ENCODE measurements at places on chromosomes 7 and 10.

DNA sequence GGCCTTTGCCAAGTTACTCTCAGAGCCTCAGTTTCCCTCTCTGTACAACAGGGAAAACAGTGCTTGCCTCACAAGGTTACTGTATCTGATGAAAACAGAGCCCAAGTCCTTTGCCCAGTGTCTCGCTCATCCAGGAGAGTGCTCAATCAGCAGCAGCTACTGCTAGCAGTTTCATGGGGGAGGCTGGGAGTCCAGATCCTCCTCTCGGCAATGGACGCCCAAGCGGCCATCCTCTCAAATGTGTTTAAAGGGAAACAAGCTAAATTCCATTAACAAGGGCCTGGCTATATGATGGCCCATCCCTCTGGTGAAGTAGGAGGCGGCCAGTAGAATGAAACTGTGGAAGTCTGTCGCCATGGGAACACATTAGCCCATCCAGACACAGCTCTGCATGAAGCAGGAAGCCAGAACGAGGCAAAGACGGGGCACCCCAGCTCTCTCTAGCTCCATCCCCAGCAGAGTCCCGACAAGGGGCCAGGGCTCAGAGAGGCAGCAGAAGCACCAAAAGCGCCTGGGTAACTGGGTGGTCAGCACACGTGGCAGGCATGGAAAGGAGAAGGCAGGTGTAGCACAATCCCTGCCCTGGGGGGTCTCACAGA is 35.2 kb downstream of the FAM53B start:
- no peak for DNase-seq

DNA sequence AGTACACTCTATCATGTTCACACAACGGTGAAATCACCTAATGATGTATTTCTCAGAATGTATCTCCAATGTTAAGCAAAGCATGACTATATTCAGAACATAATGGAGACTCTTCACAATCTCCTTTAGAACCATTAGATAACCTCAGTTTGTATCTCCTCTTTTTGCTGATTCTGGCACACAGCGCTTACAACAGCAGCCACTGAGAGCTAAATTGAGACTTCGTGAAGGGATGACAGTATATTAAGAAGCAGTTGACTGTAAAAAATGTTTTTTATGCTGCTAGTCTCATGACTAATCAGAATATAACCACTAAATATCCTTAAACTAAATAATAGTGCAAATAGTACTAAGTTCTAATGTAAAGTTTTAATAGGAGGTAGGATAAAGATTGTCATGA is 46.9 kb downstream of the KMT2E start:
- no peak for DNase-seq

- peak; percentile 25 for DNase-seq
Measured at GRCh38 chr10:88114368-88114767, 250.9 kb downstream of the PTEN start.

DNA sequence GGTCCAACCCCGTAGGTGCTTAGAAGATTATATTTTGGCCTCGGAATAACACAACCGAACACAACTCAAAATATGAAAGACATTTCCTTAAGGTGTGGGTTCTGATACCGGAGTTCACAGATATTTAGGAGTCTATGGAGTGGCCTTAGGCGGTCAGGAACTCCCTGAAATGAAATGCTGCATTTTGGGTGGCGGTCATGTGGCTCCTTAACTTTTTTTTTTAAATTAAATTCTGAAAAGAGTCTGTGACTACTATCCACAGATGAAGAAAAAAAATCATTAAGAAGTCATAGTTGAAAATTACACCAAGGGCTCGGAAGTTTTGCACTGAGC is 290.9 kb upstream of the NFE2L3 start:
- DNase-seq: no peak

- DNase-seq: no peak
Measured at GRCh38 chr10:95793401-95794045, 37.6 kb downstream of the ENTPD1 start.

GRCh38 chr7:93142127-93142526 is 6.1 kb downstream of the SAMD9L start:
- DNase-seq: no peak

GRCh38 chr10:131814567-131815265 is 86.1 kb upstream of the PPP2R2D start:
- no peak for DNase-seq

DNA sequence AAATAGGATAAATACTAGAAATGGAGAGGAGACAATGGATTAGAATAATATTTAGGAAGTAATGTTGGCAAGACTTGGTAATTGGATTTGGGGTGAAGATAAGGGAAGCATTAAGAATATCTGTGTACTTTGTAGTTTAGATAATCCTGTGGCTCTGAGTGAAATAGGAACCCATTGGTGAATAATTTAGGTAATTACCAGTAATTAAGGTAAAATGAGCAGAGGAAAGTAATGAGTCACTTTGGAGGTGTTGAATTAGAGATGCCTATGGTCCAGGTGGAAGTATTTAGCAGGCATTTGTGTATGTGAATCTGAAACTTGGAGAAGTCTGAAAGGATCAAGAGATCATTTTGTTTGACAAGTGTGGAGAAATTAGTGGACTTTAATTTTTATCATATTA is 5.7 kb downstream of the C1GALT1 start:
- DNase-seq: no peak

- DNase-seq: no peak
Measured at GRCh38 chr10:25023278-25023677, 6.9 kb downstream of the THNSL1 start.

DNA sequence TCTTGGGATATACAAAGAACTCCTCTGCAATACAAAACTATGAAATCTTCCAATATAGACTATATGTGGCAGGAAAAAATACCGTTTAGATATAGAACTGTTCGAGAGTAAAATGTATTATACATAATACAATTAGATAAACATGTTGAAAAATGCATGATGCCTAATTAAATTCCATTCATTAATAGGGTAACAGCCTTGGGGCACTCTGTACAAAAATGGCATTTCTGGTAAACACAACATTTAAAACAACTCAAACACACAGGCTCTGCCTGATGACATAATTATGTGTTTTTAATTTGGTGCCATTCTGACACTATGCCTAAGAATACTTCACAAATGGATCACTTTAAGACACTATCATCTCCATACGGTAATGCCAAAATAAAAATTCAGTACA is 180.9 kb downstream of the FAM107B start:
- DNase-seq: no peak

- no peak for DNase-seq
Measured at GRCh38 chr10:132538031-132538789, 623 bp downstream of the INPP5A start.

- DNase-seq: no peak
Measured at GRCh38 chr10:125232841-125233240, 72.5 kb upstream of the CTBP2 start.

DNA sequence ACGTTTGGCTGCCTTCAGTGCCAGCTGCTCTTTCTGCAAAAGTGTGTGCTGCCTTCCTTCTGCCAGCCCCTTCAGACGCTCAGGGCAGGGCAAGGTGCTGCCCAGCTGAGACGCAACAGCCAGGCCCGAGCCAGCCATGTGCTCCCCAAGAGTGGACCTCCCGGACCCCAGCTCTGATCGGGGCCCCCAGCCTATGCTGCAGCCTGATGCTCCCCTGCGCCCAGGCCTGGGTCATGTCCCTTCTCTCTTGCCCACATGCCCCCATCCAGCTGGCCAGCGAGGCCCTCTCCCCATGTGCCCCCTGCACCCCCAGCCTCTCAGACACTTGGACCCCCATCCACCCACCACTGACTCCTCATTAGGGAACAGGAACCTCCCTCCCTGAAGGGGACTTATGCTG is 17.8 kb downstream of the WDR86 start:
- DNase-seq: no peak

DNA sequence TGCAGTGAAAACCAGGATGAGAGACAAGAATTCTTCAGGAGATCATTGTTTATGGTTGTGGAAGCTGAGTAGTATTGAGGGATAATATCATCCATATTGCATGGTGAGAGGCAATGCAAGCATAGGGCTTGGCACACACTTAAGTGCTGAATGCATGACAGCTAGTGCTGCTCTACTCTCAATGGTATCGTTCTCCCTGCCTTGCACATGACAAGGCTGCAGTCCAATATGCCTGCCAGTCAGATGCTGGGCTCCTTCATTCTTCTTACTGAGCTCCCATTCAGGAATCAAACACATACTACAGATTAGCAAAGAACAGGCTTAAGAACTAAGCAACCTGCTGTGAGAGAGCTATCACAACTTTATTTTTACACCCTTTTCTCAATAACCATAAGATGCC is 72.2 kb downstream of the SORCS1 start:
- no peak for DNase-seq

DNA sequence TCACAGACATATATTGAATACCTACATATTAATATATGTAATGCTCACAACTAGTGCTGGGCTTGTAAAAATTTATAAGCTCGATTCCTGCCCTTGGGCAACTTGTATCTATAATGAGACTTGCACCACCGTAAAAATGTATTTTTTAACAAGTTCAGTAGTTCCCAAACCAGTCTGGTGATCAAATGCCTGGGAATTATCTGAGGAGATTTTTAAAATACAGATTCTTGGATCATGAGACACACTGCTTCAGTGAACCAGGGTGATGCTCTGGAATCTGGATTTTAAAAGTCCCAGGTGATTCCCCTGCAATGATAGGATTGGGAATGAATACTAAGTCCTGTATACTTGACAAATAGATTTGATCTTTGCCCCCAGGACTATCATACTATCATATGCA is 4.3 kb upstream of the MICU1 start:
- DNase-seq: no peak

DNA sequence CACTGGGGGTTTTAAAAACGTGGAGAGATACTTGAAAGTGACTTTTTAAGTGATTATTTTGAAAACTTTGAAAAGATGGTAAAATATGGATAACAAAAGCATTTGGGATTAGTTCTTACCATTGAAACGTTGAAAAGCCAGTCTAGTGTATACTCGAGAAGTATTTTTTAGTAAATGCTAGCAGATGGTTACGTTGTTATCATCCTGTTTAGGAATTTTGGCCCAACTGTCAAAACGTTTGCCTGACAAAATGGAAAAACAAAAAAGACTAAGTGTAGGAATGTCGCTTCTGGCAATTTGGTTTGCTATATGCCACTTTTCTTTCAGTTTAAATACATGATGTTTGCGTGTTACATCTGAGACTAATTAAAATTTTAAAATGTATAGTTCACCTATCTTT is 1.2 kb downstream of the RBM33 start:
- DNase-seq: no peak

- DNase-seq: no peak
Measured at GRCh38 chr7:117871778-117872538, 1.3 kb downstream of the CTTNBP2 start.

GRCh38 chr10:97873569-97873968 is 23.9 kb downstream of the GOLGA7B start:
- no peak for DNase-seq

DNA sequence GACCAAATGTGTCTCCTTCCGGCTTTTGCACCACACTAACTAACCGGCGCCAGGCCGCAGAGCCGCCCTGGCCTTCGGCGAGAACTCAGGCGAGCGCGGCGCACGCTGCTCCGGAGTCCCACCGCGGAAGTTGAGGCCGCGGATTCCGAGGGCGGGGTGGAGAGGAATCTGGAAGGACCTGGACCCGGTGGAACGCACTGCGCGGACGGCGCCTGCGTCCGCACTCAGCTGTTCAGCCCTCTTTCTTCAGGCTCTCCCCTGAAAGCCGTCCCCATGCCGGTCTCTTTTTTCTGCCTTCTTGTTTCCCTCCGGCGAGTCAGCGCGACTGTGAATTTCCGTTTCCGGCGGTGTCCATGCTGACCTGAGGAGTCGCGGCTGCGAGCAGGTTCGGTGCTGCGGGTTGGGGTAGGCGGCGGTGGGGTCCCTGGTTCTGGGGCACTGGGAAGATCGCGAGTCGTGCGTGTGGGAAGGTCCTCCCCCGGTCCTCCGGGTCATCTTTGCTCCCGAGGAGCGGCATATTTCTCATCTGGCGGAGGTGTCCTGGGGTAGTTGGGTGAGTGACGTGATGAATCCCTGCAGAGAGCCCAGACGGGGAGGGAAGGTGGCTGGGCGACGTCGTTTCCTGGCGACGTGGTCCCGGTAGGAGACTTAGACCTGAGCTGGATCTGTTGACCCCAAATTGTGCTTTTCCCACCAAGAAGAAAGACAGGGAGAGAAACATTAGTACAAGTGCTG is at the start of gene BMS1:
Gene BMS1, plus strand, starts transcription at position 350 of the 735 bp plus-strand sequence. CDS start 1,600 bp downstream, outside the sequence.
- DNase-seq: peak; percentile 76

DNA sequence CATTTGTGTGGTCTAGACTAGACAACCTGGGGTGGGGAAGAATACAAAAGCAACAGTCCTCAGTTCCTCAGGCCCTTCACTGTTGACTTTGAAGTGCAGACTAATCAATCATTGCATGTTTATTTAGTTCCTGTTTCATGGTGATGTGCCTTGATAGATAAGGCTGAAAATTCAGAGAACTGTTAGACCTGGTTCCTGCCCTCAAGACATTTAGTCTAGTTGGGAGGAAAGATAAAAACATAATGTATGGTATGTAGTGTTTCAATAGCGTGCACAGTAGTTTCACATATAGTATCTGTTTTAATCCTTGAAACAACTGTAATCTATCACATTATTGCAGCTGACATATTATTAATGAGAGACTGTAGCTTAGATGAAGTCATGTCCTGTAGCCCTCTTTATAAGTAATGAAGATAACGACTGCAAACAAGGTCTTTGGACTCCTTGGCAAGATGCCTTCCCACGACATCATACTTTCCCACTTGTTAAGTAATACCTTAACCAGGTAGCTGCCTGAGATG is 124.0 kb downstream of the CELF2 start:
- DNase-seq: no peak

Data from NCI-H2029 (cell line).